ENCODE measurements at places on chromosomes 13 and 19. TPM values are rescaled to one million over a fixed set of nuclear protein-coding genes. Genes with fewer than 3 reads are reported as not detected.

GFY gene
- not detected for total RNA-seq

KLK11 gene
- not detected for total RNA-seq

ZGLP1 gene
- 0.85 TPM for total RNA-seq

TNFAIP8L1 gene
- 6.3 TPM for total RNA-seq

FBXO27 gene
- 33.2 TPM for total RNA-seq

CD209 gene
- 3.9 TPM for total RNA-seq
